ENCODE measurements at places on chromosomes 1 and 21. TPM values are rescaled to one million over a fixed set of nuclear protein-coding genes. Genes with fewer than 3 reads are reported as not detected.

LAPTM5 gene
- total RNA-seq = 24.5 TPM

LRRC42 gene
- total RNA-seq = 19.9 TPM

KRTAP19-3 gene
- total RNA-seq = not detected

RXFP4 gene
- total RNA-seq = 0.18 TPM

FCMR gene
- 2.5 TPM for total RNA-seq

BCL2L15 gene
- 0.93 TPM for total RNA-seq

DEPDC1 gene
- 6.7 TPM for total RNA-seq
